ENCODE measurements at places on chromosomes 13 and 19.

DNA sequence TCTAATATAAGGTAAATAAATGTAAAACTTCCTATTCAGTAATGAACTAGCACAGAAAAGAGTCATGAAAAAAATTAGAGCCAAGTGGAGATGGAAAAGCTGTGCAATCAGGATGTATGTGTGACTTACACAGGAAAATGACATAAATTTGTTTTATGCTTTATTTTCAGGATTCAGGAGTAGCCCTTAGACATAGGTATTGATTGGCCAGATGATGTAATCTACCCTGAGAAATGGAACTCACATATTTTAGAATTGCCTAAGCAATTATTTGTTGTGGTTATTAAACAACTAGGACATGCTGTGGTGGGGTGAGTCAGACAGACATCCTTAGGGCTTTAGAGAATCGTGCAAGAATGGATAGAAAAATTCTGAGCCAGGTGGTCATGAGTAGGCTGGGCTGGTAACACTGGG, 110.6 kb downstream of the PCDH9 start:
- no peak for DNase-seq

DNA sequence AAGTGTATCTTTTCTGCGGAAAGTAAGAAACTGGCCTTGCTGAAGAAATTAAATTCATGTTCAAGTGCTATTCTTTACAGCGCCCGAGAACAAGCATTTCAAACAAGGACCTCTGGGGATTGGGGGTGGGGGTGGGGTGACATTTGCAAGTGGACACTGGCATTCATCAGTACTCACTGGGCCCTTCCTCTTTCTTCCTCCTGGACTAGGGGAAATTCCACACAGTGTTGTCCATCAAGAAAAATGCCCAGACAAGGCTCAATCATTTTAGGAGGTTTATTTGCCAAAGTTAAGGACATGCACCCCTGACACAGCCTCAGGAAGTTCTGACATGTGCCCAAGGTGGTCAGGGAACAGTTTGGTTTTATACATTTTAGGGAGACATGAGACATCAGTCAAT, 22.9 kb upstream of the OR10H1 start:
- no peak for DNase-seq

DNA sequence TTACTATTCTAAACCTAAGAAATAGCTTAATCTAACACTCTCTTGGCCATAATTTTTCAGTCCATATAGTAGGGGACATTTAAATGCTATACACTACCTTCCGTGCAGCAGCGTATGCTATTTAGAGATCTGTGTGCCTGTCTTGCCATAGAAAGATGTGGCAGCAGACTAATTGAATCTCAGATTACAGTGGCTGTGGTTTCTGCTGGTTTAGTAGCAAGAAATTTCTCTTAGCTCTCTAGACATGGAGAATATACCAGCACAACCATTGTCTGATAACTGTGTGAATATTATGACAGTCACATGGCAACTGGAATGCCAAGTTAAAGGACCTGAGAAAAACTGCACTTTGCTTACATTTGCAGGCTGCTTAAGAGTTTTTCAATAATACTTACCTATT, 672.4 kb upstream of the MIR17HG start:
- DNase-seq = no peak

GRCh38 chr13:88360761-88361160, 689.6 kb downstream of the SLITRK5 start:
- DNase-seq = no peak

- no peak for DNase-seq
These were observed 28.6 kb downstream of the MARK4 start for GRCh38 chr19:45279587-45280192.

DNA sequence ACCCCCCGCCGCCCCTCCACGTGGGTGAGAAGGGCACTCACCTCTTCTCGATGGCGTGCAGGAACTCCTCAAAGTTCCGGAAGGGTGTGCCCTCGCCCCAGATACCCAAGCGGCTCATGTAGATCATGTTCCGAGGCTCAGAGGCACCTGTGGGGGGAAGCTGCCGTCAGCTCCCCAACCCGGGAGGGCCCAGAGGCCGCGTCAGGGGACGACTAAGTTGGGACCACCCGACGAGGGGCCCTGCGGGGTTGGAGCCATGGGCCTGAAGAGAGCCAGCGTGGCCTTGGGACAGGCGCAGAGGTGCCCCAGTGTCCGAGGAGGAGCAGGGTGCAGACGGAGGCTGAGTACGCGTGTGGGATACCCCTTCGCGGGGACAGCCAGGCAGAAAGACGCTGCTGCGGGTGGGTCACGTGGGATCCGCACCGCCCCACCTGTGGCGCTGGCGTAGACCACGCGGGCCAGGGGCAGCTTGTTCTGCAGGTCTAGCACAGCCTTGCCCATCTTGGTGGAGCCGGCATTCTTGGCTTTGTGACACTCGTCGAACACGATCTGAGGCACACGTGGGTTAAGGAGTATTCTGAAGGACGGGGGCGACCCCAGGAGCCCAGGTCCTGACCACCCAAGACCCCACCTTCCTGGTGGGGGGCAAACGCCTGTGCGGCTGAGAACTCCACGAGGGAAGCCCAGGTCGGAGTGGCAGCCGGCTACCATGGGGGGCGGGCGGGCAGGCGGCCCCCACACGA, 15.9 kb downstream of the GPX4 start:
- no peak for DNase-seq

DNA sequence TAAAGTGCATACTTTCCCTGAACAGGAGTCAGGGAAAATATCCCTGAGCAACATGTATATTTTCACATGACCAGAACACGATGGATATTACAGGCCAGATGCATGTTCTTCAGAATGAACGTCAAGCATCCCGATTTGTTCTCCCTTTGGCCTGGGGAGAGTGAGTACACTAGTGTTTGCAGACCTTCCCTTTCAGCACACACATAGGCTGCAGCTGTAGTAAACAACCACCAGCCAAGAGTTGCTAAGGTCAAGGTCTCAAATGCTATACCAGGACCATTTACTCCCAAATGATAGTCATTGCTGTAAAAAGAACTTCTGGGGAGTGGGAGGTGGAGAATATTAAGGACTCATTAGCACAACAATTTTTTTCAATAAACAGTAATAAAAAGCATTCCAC, 3.0 kb downstream of the KLF12 start:
- DNase-seq = no peak

DNA sequence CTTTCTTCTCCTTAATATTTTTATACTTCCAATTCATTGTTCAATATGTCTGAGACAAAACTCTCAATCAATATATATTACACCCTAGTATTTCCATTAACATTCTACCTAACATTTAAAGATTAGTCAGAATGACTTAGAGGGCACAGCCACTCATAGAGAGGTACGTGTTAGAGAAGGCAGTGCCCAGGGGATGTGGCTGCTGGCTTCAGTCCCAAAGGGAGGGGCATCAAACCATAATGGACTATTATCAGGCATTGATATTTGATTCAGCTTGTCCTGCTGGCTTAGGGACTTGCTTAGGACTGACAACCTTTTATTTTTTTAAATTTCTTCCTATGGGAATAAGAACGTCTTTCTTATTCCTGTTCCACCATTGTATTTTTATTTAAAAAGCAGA, 1392.0 kb upstream of the ATXN8OS start:
- no peak for DNase-seq

DNA sequence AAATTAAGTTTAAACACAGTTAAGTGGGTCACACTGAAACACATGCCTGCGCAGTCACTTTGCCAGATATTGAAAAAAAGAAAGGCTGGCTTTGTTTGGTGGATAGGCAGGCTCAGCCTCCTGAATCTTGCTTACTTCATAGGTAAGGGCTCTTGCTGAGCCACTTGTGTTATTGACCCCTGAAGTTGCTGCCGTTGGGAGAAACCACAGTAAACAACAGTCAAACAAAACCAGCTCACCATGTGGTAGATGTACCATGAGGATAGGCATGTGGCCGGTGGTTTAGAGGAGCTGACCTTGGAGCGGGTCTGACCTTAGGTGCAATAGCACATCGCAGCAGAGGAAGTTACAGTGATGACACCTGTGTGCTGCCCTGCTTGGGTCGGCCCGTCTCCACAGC, 52.2 kb downstream of the SPATA13 start:
- no peak for DNase-seq

DNA sequence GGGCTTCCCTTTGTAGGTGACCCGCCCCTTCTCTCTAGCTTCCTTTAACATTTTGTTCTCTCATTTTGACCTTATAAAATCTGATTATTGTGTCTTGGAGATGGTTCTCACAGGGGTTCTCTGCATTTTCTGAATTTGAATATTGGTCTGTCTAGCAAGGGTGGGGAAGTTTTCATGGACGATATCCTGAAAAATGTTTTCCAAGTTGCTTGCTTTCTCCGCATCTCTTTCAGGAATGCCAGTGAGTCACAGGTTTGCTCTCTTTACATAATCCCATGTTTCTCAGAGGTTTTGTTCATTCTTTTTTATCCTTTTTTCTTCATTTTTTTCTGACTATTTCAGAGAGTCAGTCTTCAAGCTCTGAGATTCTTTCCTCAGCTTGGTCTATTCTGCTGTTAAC, 53.6 kb downstream of the POSTN start:
- DNase-seq = no peak

- DNase-seq = no peak
These were observed 1.7 kb downstream of the PDE4A start for GRCh38 chr19:10422046-10422461.

DNA sequence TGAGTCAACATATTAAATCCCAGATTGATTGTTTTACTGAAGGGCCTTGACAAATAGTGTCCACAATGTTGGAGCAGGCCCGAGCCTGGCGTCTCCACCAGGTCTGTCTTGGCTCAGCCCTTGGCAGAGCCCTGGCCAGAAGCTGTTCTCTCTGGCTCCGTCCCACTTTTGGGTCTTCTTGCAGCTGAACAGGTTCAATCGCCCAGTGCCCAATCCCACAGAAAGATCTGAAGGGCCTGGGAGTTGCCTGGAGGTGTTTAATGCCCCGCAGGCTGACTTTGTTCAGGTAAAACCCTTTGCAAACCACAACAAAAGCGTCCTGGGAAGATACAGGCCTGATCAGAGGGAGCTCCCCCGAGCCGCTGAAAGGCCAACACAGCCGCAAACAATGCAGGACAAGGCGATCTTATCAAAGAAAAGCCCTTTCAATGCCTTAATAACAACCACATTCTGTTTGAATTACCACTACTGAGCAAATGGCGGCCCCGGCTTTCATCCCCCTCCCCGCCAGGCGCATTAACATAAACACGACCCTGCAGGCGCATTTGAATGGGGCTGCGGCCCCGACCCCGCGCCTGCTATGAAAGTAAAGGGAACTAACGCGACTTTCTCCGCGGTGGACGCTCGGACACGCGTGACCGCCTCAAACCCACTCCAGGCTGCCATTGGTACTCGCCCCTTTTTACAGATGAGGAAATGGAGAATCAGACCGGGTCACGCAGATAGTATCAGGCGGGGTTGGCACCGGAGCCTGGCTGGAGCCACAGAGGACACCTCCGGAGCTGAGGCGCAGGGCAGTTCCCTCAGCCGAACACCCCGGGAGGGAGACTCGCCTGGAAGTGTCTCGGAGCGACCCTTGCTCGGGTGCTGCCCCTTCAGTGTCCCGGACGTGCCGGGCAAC, 3.1 kb downstream of the CDX2 start:
- DNase-seq = no peak

DNA sequence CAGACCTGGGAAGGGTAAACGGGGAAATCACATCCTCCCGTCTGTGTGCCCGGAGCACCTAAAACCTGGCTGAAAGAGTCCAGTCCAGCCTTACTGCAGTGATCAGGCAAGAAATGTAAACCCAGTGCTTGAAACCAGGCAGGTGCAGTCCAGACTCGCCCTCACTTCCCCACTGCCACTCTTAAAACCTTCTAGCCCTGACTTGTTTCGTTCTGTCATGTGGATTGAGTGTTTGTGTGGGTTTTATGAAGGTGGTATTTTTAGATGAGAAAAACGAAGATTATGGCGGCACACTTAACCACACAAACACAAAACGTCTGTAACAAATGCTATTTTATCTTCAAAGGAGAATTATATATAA, 839 bp upstream of the CKAP2 start:
- no peak for DNase-seq

DNA sequence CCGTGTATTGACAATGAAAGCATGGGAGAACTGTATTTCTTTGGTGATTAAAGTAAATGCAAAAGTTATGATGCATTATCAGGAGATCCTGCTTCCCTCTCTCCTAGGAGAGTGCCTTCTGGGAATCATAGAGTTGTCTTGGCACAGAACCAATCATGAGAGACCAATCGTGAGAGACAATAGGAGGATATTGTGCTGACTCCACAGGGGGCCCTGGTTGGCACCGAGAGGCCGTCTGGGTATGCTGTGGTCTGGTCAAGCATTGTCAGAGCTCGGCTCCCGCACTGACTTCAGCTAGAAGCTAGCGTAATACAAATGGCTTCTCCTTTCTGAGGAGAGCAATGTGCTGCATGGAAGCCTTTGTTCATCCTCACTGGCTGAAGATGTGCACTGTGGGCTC, 131.5 kb upstream of the GJB6 start:
- no peak for DNase-seq

GRCh38 chr19:2251106-2252054, 2.3 kb downstream of the AMH start:
- no peak for DNase-seq

GRCh38 chr19:42051166-42052115, 18.6 kb downstream of the GRIK5 start:
- no peak for DNase-seq

GRCh38 chr19:18063463-18063862, 23.3 kb downstream of the IL12RB1 start:
- DNase-seq = no peak

GRCh38 chr19:35585848-35586247, at the start of gene PMIS2:
TSS of gene PMIS2 (plus strand) at chr19:35586173. CDS start at chr19:35586260, 87 bp downstream.
- DNase-seq = no peak

DNA sequence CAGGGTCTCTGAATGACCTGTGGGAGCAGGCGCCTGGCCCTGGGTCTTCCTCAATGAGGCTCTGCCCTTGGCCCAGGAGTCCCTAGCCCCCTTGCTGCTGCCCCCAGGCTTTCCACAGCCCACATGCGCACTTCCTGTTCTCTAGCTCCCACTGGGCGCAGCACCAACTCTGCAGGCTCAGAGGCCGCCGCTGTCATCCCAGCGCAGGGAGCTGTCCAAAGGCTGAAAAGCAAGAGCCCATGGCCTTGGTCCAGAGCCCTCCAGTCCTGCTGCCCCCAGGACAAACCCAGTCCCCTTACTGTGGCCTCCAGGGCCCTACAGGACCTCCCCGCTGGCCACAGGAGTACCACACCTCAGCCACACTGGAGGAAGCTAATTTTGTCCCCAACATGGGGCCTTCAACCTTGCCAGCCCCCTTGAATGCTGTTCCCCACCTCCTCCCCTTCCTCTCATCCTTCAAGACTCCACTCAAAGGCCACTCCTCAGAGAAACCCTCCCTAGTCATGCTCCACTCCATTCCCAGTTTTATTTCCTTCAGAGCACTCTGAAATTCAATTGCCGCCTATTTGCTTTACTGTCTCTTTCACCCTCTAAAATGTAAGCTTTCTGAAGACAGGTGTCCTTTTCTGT, 8.0 kb upstream of the POU2F2 start:
- no peak for DNase-seq

GRCh38 chr19:52991484-52991883, 22.2 kb upstream of the ERVV-1 start:
- DNase-seq = no peak

GRCh38 chr19:39430675-39431593, 4.8 kb downstream of the RPS16 start:
- peak; percentile 20 for DNase-seq

GRCh38 chr19:41627966-41628675, 1.2 kb upstream of the CEACAM4 start:
- DNase-seq = no peak
